Urinary bladder (tissue), 4 donors: ENCODE measurements at places on chromosomes 1 and 21. TPM values are rescaled to one million over a fixed set of nuclear protein-coding genes. Genes with fewer than 3 reads are reported as not detected.

Gene MRPL20
- 55.1 TPM for total RNA-seq

DNA sequence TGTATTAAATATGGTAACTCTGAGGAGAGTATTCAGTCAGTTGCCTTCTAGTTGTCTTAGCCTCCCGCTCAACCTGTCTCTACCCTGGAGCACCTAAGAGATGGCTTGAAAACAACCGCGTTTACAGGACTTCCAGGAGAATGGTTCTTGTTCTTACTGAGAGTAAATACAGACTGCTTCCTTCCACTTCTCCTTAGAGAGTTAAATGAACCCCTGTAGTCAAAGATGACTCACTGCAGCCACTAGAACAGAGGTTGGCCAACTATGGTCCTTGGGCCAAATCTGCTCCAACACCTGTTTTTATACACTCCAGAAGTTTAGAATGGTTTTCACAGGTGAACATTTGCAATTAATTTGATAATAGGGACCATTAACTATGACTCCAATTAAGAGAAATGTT lies 60.1 kb upstream of the ASB17 start:
- DNase-seq: no peak

Gene DENND2D
- total RNA-seq: 23.9 TPM

Gene GUCA2B
- total RNA-seq: not detected

- DNase-seq: no peak
Measured at GRCh38 chr1:109559995-109560394, 11.6 kb downstream of the GNAI3 start.

DNA sequence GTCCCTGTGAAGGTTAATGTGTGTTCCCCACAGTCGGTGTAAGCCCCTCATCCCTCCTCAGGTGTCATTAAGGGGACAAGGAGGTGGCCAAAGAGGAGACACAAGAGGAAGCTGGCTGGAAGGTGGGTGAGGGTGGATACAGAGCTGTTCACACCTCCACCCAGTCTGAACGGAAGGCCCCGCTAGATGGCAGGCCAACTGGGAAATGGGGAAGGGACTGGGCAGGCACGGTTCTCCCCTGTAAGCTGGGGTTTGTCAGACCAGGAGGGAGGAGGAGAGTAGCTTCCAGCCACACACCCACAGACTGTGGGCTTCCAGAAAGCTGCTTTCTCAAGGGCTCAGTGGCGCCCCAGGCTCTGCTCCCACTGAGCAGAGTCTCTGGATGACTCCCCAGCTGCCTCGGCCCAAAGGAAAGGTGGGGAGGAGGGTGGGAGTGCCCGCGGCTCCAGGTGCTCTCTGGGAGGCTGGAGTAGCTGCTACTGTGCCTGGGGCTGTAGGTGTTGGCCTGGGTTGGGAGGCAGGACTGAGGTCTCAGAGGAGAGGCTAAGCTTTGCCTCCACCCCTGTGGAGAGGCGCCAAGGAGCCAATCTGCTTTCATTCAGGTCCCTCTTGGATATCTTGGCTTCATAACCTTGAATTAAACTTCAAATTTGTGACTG lies 41.2 kb downstream of the PCP4 start:
- DNase-seq: no peak

DNA sequence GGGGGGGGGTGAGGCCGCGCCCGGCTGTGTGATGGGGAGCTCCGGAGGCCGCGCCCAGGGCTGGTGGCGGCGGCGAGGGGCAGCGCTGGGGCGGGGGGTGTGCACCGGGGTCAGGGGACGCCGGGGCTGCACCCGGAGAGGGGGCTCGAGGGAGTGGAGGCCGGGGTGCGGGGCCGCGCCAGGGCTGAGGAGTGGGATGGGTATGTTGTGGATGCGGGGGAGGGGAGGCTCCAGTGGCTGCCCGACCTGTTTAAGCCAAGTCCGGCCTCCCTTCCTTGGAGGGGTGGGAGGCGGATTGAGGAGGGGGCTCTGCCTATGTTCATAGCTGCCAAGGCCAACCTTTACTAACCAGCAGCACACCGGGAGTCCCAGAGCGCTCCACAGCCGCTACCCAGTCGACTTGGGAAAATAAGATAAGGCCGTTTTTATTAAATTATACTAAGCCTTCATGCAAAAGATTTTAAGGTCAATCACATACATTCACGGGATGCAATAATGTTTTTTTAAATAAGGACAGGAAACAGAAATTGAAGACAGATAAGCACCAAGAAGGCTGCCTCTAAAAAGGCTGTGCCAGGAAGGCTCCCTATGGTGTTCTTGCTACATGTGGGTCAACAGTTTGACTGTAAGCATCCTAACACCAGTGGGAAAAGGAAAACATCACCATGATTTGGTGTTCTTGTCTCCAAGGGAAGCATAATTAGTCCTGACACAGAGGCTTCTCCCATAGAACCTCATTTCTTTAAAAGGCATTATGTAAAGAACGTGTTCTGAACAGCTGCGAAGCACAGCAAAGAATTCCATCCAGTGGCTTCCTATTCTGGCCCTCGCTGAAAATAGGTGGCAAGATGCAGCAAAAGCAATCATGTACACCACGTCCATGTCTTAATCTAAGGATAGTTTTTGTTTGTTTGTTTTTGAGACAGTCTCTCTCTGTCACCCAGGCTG lies 626 bp upstream of the HLCS start:
- no peak for DNase-seq

GRCh38 chr1:235012436-235013210 lies 116.0 kb downstream of the TOMM20 start:
- no peak for DNase-seq

Gene PEX14
- total RNA-seq: 10.9 TPM

Gene RGS1
- total RNA-seq: 51.2 TPM

Gene CNN3
- 350 TPM for total RNA-seq

DNA sequence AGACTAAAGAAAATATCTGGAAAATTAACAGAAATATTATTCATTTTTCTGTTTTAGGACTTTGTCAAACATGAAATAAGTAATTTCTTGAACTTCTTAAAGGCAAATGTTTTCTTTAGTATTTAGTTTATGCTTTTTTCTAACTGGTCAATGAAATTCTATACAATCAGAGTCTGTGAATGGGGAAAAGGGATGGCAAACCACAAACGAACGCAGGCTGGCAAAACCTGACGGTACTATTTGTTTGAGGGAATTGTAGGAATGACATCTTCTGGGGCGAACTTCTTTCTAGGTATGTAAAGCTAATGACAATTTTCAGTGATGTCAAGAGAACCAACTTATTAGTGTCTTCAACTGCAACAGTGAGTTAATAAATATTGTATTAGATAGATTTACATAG lies 156.0 kb downstream of the SIPA1L2 start:
- no peak for DNase-seq

Gene AKR7A3
- 0.53 TPM for total RNA-seq

GRCh38 chr1:202276920-202277319 lies 64.8 kb downstream of the UBE2T start:
- no peak for DNase-seq

- DNase-seq: no peak
Measured at GRCh38 chr1:155773221-155773620, 83.8 kb downstream of the GON4L start.

DNA sequence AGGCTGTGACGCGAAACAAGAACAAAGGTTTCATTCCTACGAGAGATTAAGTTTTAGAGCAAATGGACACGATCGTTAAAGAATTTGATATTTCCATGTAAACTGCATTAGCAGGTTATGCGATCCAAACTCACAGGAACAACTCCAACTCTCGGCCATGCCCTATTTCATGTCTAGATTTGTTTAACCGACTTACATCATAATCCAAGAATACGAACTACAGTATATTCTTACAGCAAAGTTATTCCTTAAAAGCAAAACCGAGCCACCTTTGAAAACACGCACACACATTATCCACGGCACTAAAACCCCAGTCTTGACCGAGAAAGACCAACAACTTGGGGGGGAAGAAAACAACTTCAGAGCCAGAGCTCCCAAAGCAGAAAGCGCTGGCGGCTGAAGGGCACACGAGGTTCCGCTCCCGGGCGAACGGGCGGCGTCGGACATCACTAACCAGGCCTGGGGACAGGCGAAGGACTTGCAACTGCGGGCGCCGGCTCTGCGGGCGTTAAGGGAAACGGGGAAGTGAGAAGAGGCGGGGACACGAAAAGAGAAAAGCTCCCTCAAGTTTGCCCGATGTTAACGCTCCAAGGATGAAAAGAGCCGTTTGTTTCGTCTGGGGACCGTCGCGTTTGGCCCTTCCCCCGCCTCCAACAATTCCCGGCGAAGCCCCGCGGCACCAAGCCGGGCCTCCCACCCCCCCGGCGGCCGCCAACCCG lies 690 bp downstream of the B3GALNT2 start:
- peak; percentile 46 for DNase-seq

GRCh38 chr1:43344267-43344850 lies 6.7 kb downstream of the MPL start:
- DNase-seq: no peak

Gene PBXIP1
- 74.0 TPM for total RNA-seq

Gene BTG2
- total RNA-seq: 58.6 TPM

DNA sequence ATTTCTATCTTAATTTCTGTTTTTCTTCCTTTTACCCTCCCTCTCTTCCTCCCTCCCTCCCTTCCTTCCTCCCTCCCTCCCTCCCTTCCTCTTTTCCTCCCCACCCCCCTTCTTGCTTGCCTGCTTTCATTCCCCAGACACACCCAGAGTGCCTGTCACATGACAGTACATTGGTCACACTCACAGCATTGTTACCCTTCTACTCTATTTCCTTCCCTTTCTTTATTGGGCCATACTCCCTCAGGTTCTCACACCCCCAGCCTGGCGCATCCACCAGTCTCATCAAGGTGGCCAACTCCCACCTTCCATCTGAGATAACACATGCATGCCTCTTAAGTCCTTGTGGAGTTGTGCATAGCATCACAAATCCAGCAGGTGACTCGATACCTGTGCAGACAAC lies 10.9 kb downstream of the TMPRSS3 start:
- no peak for DNase-seq

DNA sequence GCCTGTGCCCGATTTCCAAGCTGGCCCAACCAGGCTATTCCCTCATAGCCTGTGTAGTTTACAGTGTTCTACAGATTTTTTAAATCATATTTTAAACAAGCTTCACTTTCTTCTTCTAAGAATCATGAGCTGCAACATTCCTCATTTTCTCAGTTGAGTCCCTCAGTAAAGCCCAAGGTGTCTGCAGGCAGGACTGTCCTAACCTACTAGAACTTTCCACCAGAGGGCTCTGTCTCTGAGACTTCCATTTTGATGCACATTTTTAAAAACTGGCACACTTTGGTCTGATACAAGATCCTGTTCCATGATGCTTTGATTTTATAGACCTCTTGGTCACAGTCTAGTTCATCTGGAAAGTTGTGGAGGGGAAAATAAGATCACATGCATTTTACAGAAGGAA lies 21.6 kb upstream of the SLAMF6 start:
- no peak for DNase-seq

DNA sequence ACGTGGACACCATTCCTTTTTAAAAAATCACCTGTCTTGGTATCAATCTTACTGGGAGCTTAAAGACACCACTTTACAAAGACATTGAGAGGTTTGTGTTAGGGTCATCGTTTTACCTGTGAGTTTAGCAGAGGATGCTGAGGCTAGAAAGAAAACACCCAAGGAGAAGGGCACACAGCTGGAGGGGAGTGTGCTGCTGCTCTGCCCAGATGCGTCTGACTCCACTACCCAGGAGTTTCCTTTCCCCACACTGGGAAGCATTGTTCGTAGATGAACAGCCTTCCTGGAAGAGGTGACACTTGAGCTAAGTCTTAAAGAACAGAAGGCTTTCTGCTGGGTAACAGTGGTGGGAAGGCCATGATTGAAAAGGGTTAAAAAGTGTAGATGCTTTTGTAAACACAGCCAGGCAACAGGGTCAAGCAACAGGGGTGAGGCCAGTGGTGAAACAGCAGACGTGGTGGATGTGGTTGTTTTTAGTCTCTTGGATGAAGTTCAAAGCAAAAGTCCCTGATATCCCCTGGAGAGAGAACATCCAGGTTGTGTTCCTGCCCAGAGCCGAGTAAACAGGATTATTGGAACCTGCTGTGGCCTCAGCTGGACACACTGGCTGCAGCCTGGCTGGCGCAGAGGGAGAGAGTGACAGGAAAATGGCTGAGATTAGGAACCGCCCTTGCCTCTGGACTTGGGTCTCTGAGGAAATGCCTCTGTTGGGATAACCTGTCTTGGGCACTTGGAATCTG lies 198.6 kb upstream of the JUN start:
- no peak for DNase-seq
